Skeletal muscle tissue (tissue), 5 donors: ENCODE measurements at places on chromosomes 5 and 9. TPM values are rescaled to one million over a fixed set of nuclear protein-coding genes. Genes with fewer than 3 reads are reported as not detected.

The PPP3R2 gene
- not detected for total RNA-seq

The NEURL1B gene
- total RNA-seq: 23.0 TPM

The DNAJB5 gene
- 14.1 TPM for total RNA-seq

The LAMC3 gene
- 0.52 TPM for total RNA-seq

The SLCO6A1 gene
- total RNA-seq: 0.52 TPM

The HIGD2A gene
- total RNA-seq: 108 TPM

The CDH9 gene
- total RNA-seq: not detected

The AKNA gene
- 6.3 TPM for total RNA-seq

The APBB3 gene
- total RNA-seq: 7.3 TPM

The GARIN3 gene
- total RNA-seq: not detected

The MAMDC4 gene
- 0.52 TPM for total RNA-seq

The SCGB3A2 gene
- total RNA-seq: not detected

The SLC28A3 gene
- total RNA-seq: not detected

The CER1 gene
- total RNA-seq: not detected

The ZBTB34 gene
- total RNA-seq: 17.2 TPM

The MSX2 gene
- total RNA-seq: not detected

The SLC45A2 gene
- 0.52 TPM for total RNA-seq

The FAF2 gene
- total RNA-seq: 24.0 TPM

The UBQLN1 gene
- 92.4 TPM for total RNA-seq

The C9orf50 gene
- total RNA-seq: not detected

The GABRA6 gene
- not detected for total RNA-seq

The SELENOP gene
- 179 TPM for total RNA-seq

The PDLIM7 gene
- total RNA-seq: 44.9 TPM

The ELP1 gene
- 24.5 TPM for total RNA-seq

The PCA3 gene
- not detected for total RNA-seq

The MYOZ3 gene
- 4.7 TPM for total RNA-seq

The KCNV2 gene
- total RNA-seq: not detected

The SPINK13 gene
- total RNA-seq: not detected
